ENCODE measurements at places on chromosomes 12 and 14.

DNA sequence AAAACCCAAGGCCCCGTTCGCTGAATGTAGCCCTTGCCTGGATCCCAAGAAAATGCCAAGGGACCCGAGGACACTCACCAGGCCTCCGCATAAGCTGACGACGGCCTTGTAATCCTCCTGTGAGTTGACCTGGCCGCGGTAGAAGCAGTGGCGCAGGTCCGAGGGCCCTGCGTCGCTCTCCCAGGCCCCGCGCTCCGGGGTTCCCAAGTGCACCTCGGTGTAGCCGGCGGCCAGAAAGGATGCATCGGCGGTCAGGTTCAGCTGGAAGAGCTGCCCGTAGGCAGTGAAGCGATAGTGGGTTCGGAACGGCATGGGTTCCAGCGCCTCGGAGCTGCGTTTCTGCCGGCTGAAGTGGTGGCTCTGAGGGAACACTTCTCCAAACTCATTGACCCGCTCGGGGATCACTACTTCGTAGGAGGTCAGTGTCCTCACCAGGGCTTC is 1.2 kb downstream of the ADAMTS20 start:
- no peak for DNase-seq
- H3K4me3 ChIP-seq, result no peak overlapping the region

DNA sequence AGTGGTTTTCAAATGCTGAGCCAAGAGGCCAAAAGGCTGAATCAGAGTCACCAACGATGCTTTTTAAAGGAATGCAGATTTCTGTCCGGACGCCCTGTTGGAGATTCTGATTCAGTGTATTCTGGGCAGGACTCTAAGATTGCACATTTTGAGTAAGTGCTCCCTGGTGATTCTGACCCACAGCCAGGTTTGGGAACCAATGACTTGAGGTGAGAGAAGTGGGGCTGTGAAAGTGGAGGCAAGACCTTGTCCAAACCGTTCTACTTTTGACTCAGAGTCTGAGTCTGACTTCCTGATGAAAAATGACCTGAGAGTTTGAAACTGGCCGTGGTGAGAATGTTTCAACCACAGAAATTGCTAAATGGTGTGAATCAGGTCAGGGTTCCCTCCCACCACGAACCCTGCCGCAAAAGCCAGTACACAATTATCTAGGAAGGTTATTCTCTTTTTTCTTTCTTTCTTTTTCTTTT is 90.2 kb downstream of the NTN4 start:
- no peaks in the 10 kb centered on the region for H3K36me3 ChIP-seq
- peak; percentile 83 for DNase-seq
- no peak overlapping the region for H3K4me3 ChIP-seq
- no peak overlapping the region for H3K27ac ChIP-seq
- H3K27me3 ChIP-seq, result peaks cover 12% of the 10 kb centered on the region

DNA sequence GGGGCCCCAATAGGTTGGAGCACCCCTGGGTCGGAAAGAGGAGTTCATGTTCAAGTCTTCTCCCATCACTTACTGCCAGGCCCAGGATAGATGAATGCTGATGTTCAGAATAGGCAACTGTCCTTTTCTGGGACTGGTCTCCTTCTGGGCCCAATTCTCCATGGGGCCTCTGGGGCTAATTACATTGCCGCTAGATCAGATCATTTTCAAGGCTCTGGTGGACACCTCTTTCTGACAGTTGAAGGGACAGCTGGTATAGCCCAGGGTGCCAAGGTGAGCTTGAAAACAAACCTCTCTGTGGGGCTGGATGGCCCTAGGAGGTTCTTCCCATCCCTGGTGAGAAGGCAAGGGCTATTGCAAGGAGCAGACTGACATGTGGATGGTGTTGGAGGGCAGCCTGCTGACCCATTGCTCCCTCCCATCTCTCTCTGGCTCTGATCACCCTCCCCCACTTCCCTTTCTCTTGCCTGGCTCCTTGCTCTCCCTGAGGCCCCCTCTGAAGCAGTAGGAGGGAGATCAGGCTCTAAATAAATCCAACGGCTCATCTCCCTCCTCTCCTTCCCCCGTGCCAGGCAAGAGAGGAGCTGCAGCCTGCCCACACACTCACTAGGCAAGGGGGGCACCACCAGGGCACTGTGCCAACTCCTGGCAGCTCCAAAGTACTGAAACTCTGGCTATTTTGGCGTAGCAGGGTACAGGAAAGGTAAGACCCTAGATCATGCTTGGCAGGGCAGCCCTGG is 1.9 kb downstream of the CACNB3 start:
- no peaks in the 10 kb centered on the region for H3K36me3 ChIP-seq
- no peak overlapping the region for H3K4me3 ChIP-seq
- DNase-seq, result no peak
- H3K27ac ChIP-seq, result no peak overlapping the region
- peaks cover 3% of the 10 kb centered on the region for H3K27me3 ChIP-seq

GRCh38 chr12:114368685-114369452 is 37.1 kb downstream of the TBX5 start:
- H3K27ac ChIP-seq, result no peak overlapping the region
- no peak overlapping the region for H3K4me3 ChIP-seq
- no peaks in the 10 kb centered on the region for H3K36me3 ChIP-seq
- H3K4me1 ChIP-seq, result no peaks in the 10 kb centered on the region
- no peaks in the 10 kb centered on the region for H3K27me3 ChIP-seq

Data from GM12878 (cell line).